ENCODE measurements at places on chromosomes 13 and 19.

DNA sequence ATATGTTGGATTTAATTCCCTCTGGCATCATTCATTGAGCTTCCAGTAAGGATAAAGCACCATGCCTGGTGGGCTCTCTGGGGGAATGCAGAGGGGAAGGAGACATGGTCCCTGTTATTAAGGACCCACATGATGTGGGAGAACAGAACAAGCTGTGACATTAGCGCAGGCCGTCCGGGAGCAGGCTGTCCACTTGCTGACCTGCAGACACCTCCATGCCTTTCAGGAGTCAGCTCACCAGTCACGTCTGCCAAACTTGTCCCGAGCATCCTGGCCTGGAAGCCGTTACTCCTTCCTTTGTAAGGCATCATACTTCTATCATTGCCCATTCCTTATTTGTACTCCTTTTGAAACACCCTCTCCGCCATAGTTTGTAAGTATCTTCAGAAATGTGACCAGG is 23.4 kb downstream of the B3GLCT start:
- DNase-seq: no peak

DNA sequence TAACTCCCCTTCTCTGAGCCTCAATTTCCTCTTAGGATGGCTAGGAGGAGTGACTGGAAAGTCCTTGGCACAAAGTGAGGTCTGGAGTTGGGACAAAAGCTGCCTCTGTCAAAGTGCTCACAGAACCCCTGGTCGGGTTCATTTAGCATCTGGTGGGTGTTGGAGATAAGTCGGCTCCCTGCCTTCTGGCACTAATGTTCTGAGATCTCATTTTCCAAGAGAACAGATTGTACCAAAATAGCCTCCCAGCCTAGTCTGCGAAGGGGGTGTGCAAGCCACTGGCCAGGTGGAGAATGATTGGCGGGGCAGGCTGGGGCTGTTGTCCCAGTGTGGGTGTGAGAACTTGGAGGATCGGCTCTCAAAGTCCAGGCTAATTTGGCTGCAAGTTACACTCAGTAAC is 20.7 kb upstream of the NWD1 start:
- peak; percentile 85 for DNase-seq

DNA sequence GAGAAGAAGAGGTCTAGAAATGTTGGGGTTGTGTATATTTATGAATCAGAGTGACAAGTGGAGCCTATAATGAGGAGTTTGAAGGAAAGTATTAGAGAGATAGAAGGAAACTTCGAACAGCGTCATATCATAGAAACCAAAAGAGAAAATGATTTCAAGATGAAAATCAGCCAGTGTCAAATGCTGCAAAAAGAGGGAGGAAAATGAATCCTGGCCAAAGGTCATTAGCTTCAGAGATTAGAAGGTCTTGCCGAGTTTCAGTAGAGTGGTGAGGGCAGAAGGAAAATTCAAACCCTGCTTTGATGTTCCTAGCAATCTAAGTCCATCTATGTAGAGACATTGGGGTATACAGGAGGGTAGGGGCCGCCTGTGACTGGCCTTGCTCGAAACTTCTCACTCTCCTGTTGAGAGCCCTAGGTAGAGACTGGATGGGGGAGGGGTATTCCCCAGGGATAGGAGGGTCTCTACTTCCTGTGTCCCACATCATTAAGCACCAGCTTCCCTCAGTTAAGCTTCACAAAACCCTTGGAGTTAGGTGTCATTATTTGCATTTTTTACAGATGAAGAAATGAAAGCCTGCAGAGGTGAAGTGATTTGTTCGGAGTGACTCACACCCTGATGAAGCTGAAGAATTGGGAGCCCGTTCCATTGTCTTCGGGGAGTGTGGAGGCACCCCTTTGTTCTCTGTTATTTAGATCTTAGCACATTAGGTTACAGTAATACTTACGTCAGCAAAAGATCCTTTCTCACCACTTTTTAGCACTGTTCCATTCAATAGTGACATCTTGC is 62.8 kb downstream of the FGF9 start:
- no peak for DNase-seq

DNA sequence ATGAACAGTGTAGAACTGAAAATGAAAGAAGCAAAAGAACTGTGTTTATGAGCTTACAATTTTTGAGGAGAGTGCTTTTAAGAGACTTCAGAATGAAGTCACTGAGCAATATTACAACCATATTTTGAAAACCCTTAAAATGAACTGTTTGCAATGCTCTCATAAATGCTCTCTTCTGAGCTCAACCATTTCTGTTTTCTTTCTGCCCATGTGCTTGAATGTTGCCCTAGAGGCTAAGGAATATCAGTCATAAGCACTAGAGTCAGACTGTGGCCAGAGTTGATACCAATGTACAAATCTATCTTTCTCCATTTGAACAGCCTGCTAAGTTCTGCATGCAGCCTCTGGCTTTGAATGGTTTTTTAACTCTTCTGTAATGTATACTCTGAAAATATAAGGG is 1092.8 kb downstream of the PCDH9 start:
- no peak for DNase-seq

- no peak for DNase-seq
Observed at GRCh38 chr13:20157151-20157796, 3.6 kb downstream of the GJA3 start.

DNA sequence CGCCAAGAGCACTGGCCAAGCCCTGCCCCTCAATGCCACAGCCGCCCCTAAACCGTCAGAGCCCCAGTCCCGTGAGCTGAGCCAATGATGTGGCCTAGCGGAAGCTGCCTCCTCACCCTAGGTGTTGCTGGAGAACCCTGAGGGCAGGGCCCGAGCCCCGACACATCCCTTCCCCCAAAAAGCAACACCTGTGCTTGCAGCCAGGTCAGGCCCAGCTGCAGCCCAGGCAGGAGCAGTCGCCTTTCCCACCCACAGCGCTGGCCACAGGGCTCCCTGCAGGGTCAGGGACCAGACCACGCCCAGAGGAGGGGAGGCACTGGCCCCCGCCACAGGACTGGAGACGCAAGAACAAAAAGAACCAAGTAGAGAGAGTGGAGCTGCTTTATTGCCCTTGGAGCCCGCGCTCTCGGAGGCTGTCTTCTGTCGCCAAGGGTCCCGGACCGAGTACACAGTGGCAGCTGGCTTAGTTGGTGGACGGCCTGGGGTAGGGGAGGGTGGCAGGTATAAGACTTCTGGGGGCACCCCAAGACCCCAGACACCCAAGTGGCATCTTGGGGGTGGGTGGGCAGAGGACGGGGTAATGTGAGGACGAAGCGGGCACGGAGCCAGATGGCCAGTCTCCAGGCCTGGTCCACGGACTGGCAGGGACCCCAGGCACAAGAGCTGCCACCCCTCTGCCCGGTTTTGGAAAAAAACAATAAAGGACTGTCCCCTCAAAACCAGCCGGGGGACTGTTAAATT is 3.3 kb downstream of the P2RY11 start:
- no peak for DNase-seq

- peak; percentile 50 for DNase-seq
Observed at GRCh38 chr19:47240996-47241918, 10.3 kb upstream of the BBC3 start.

- peak; percentile 80 for DNase-seq
Observed at GRCh38 chr13:40271931-40272775, 394.3 kb downstream of the FOXO1 start.

DNA sequence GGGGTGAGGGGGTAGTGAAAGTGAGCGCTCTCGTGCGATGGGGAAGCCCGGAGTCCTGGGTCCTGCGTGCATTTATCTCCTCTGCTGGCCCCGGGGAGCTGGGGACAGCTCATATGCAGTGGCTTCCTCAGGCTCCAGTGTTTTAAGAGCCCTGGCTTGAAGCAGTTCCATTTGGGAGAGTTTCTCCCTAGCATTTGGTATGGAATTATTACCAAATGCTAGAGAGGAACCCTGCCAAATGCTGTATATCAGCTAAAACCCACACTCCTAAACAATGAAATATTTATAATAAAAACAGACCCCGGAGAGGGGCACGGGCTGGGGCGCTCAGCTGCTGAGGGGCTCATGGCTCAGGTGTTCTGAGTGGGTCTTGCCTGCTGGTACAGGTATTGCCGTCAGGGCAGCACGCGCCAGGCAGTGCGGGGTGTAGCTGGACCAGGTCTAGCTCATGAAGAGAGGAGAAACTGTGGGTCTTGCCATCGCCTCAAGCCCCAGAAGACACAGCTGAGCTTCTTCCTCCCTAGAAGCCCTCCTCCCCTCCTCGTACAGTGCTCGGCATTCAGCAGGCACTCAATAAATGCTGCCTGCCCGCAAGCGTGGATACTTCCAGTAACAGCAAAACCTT is 163.6 kb upstream of the ZNF536 start:
- no peak for DNase-seq
